Activated CD8-positive, alpha-beta memory T cell treated with anti-CD3 and anti-CD28 coated beads, Interleukin-2, amount 10 ng/mL, durations not matched to agents 7 days and 5 days (primary cell): ENCODE measurements at places on chromosomes 6 and 20. TPM values are rescaled to one million over a fixed set of nuclear protein-coding genes. Genes with fewer than 3 reads are reported as not detected.

DNA sequence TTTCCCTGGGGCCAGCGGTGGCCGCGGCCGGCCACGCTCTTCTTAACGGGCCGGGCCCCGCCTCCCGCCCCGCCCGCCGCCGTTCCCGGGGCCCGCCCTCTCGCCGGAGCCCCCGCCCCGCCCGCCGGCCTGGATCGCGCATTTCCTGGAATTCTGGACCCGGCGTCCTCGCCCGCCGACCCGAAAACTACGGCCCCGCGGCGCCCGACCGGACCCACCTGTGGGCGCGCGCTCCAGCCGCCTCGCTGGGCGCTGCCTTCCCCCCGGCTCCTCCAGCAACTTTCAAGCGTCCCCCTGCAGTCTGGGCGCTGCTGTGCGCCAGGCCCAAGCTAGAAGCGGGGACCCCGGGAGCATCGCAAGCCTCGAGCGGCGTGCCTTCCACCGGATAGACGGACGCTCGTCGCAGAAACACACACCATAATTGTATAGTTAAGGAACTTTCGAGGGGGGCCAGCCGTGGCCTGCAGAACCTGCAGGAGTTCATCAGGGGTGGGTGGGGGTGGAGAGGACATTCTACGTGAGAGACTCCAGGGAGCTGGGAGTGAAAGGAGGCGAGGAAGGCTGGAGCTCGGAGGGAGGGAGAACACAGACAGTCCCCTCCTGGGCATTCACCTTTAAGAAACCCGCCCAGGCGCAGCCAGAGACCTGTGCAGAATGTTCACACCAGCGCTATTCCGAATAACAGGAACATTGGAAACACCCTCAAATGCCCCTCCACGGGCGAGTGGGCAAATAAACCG, at the start of gene ADA:
TSS of gene ADA (minus strand) at position 16 of the 740 bp plus-strand sequence. CDS start 92 bp downstream, outside the sequence.
- peak; percentile 71 for DNase-seq
- peak within 1 kb of the TSS; percentile 85 for H3K27ac ChIP-seq
- peak within 1 kb of the TSS; percentile 84 for H3K4me3 ChIP-seq
- H3K4me1 ChIP-seq, result peaks cover 48% of the 10 kb centered on the region

DNA sequence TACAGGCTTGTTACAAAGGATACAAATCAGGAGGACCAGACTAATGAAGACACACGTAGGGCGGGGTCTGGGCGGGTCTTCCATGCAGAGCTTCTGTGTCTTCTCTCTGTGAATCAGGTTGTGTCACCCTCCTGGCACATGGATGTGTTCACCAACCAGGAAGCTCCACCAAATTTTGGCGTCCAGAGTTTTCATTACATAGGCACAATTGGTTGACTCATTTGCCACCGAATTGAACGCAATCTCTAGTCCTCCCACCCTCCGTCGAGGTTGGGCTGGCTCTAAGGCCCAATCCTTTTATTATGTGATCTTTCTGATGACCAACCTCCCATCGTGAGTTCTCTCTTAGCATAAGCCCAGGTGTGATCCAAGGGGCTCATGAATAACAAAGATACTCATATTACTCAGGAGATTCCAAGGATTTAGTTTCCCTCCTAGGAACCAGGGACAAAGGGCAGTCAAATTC, 36.3 kb upstream of the DDR1 start:
- DNase-seq, result no peak
- H3K27me3 ChIP-seq, result peaks cover 9% of the 10 kb centered on the region
- peaks cover 12% of the 10 kb centered on the region for H3K4me1 ChIP-seq
- no peak overlapping the region for H3K4me3 ChIP-seq
- H3K36me3 ChIP-seq, result peaks cover 11% of the 10 kb centered on the region

GRCh38 chr6:163036160-163036645, 308.4 kb downstream of the PACRG start:
- DNase-seq, result no peak
- H3K4me1 ChIP-seq, result no peaks in the 10 kb centered on the region
- no peaks in the 10 kb centered on the region for H3K27me3 ChIP-seq
- H3K4me3 ChIP-seq, result no peak overlapping the region

DNA sequence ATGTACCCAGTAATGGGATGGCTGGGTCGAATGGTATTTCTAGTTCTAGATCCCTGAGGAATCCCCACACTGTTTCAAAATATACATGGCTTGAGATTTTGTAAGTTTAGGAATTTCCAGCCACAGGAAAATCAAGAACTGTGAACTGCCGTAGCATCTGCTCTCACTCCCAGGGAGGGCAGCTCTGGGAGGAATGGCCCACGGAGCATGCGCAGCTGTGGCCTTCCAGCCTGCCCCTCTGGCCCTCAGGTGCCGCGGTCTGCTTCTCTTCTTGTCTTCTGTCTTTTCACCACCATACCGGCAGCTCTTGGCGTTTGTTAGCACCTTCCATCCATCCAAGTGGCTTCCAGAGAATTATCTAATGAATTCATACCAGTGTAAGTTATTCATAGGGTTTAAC, 19.9 kb upstream of the EXOC2 start:
- H3K36me3 ChIP-seq, result peaks cover 5% of the 10 kb centered on the region
- H3K4me1 ChIP-seq, result peaks cover 39% of the 10 kb centered on the region
- H3K27ac ChIP-seq, result peak overlapping the region; percentile 46
- no peak for DNase-seq

DNA sequence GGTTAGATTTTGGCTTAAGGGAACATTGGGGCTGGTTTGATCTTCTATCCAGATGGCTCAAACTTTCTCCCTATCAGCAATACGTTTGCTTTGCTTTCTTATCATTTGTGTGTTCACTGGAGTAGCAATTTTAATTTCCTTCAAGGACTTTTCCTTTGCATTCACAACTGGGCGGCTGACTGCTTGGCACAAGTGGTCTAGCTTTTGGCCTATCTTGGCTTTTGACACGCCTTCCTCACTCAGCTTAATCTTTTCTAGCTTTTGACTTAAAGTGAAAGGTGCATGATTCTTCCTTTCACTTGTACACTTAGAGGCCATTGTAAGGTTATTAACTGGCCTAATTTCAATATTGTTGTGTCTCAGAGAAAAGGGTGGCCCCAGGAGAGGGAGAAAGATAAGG, 254.9 kb downstream of the PLCB1 start:
- no peak overlapping the region for H3K27ac ChIP-seq
- DNase-seq, result no peak
- H3K4me1 ChIP-seq, result peaks cover 5% of the 10 kb centered on the region
- H3K36me3 ChIP-seq, result no peaks in the 10 kb centered on the region

- no peak overlapping the region for H3K27ac ChIP-seq
- no peak overlapping the region for H3K4me3 ChIP-seq
- no peaks in the 10 kb centered on the region for H3K4me1 ChIP-seq
- no peaks in the 10 kb centered on the region for H3K27me3 ChIP-seq
- DNase-seq, result no peak
Observed at GRCh38 chr6:116313101-116313776, 33.5 kb upstream of the TSPYL1 start.

- H3K27ac ChIP-seq, result no peak overlapping the region
- H3K4me3 ChIP-seq, result no peak overlapping the region
- H3K36me3 ChIP-seq, result no peaks in the 10 kb centered on the region
- H3K27me3 ChIP-seq, result peaks cover 15% of the 10 kb centered on the region
- DNase-seq, result no peak
- no peaks in the 10 kb centered on the region for H3K4me1 ChIP-seq
Observed at GRCh38 chr20:40746251-40746650, 57.2 kb upstream of the MAFB start.

DNA sequence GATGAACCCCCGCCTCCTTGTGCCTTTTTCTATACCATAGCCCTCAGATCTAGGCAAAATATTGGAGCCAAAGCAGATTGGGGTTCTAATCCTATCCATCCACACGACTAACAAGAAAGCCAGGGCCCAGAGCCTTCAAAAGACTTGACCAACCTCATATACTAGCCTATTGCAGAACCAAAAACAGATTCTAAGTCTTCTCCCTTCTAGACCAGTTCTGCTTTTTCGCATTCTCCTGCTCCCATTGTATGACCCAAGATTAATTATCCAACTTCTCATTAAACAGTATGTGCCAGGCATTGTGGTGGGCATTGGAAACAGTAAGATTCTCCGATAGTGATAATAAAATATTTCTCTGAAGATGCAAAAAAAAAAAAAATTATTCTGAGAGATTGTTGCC, 113.7 kb upstream of the JARID2 start:
- peaks cover 1% of the 10 kb centered on the region for H3K36me3 ChIP-seq
- no peak overlapping the region for H3K27ac ChIP-seq
- no peaks in the 10 kb centered on the region for H3K27me3 ChIP-seq
- peaks cover 22% of the 10 kb centered on the region for H3K4me1 ChIP-seq

DNA sequence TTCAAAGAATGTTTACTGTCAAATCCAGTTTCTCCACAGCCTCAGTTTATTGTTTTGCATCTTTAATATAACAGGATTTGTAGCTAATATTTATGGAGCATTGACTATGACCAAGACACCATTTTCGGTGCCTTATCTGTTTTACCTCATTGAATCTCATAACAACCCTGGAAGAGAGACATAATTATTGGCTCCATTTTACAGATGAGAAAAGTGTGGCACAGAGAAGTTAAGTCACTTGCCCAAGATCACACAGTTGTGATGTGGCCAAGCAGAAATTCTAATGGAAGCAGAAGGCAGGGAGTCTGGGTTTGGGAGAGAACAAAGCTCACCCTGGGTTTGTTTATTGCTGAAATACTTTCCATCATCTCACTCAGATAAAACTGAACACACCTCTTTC, 17.5 kb upstream of the NFATC2 start:
- H3K36me3 ChIP-seq, result peaks cover 4% of the 10 kb centered on the region
- H3K27me3 ChIP-seq, result peaks cover 61% of the 10 kb centered on the region
- no peak overlapping the region for H3K27ac ChIP-seq
- no peak for DNase-seq
- H3K4me1 ChIP-seq, result peaks cover 26% of the 10 kb centered on the region

The CST11 gene
- total RNA-seq, result not detected

The FKBP1C gene
- 0.68 TPM for total RNA-seq

The ZBTB46 gene
- total RNA-seq, result 0.84 TPM

The FAM209B gene
- total RNA-seq, result 1.3 TPM

The PPP1R14C gene
- total RNA-seq, result 0.09 TPM
